ENCODE measurements at places on chromosomes 13 and 19.

DNA sequence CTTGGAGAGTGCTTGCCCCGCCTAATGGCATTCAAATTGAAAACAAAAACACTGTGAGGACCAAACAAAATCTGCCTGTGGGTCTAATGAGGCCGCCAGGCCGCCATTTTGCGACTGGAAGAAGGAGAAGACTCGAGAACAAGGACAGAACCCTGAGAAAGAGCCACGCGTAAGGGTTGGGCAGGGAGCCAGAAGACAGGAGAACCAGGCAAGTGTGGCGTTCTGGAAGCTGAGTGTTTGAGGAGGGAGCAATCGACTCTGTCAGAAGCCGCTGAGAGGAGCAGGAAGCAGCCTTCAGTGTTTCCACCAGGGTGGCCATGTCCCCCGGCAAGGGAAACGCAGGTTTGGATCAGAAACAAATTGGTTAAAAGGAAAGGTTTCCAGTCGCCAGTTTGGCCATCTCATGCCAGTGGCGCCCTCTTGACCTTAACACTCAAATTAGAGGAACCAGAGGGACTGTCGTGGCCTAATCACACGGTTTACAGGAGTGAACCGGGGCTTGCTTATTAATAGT lies 10.2 kb upstream of the PTOV1 start:
- no peak for DNase-seq

GRCh38 chr13:84524586-84524985 lies 642.3 kb upstream of the SLITRK1 start:
- DNase-seq: no peak

GRCh38 chr19:4889034-4889815 lies 13.5 kb downstream of the ARRDC5 start:
- DNase-seq: no peak

- DNase-seq: no peak
Measured at GRCh38 chr13:37059848-37060192, 332 bp upstream of the SUPT20H start.

All from stimulated activated CD8-positive, alpha-beta memory T cell treated with anti-CD3 and anti-CD28 coated beads, Interleukin-15, amount 100 ng/mL, for 4 hours (primary cell).